ENCODE measurements at places on chromosomes 12 and 14.

GRCh38 chr12:11228296-11228879, 41.1 kb downstream of the PRB3 start:
- no peak for DNase-seq

DNA sequence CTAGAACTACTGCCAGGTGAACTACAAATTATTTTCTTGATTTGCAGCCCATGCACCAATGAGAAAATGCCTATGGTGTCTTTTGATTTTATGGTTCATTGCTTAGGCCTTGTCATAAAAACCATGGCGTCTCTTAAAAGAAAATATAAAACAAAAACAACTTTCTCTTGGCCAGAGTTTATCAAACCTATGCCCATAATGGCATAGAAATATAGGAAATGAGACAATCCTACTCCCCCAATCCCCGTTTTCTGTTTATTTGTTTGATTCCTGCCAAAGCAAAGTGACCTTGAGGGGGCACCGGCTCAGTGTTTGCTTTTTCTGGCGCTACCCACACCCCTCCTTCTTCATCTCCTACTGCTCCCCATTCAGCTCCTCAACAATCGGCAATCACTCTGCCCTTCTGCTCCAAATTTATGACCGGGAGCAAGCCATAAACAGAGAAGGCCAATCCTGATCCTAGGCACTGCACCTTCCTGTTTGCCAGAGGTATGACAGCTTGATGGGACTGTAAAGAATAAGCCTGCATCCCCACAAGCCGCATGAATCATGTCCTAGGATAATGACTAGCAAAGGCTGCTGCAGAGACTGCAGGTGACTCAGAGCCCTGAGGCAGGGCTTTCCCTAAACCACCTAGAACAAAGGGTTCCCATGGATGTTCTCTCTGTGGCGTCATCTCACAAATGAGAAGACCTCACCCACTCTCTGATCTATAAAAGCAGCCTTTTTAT, 874.9 kb downstream of the NRXN3 start:
- DNase-seq: no peak

GRCh38 chr12:90990611-90991010, 14.2 kb downstream of the EPYC start:
- DNase-seq: no peak

- DNase-seq: no peak
These were observed 45.8 kb upstream of the TBX3 start for GRCh38 chr12:114729731-114730130.

DNA sequence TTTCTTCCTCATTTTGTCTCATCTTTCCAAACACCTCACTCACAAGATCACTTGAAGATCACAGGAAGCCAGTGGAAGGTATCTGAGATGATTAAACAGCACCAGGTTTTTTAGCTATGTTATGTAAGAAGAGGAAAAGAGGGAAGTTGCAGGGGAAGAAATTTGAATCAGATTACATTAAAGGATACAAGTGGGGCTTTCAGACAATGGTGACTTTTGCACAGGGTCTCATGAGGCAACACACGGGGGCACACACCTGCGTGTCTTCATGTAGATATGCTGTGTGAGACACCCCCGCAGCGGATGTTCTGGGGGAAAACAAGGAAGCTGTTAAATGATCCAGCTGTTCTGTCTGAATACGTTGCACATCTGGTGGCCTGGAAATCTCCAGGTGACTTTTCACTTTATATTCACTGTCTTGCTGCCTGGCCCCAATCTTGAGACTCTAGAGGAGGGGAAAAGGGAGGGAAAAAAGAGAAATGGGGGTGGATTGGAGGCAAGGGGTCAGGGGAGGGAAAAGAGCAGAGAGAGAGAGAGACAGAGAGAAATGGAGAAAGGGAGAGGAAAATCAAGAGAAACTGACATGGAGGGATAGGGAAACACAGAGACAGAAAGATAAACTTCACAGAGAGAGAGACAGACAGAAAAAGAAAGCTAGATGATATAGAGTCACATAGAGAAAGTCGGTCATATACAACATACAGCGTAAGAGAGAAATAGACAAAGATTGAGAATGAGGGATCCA, 36.3 kb upstream of the PPP1CC start:
- no peak for DNase-seq

GRCh38 chr14:36901861-36902260, 240.2 kb downstream of the PAX9 start:
- DNase-seq: no peak

DNA sequence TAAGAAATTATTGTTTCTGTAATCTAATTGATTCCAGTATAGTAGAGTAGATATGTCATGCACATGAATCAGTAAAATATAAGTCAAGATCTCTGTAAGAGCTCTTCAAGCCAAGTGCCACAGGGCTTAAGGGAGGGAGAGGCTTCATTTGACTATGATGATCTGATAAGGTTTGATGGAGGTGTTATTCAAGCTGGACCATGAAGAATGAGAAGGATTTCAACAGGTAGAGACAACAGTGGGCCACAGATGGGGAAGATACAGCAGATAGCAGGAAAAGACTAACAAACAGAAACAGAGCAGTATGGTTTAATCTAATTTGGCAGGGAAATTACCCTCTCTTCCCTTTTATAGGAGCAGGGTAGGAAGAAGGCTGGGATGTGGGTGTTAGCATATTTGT, 40.6 kb upstream of the FKBP4 start:
- no peak for DNase-seq

DNA sequence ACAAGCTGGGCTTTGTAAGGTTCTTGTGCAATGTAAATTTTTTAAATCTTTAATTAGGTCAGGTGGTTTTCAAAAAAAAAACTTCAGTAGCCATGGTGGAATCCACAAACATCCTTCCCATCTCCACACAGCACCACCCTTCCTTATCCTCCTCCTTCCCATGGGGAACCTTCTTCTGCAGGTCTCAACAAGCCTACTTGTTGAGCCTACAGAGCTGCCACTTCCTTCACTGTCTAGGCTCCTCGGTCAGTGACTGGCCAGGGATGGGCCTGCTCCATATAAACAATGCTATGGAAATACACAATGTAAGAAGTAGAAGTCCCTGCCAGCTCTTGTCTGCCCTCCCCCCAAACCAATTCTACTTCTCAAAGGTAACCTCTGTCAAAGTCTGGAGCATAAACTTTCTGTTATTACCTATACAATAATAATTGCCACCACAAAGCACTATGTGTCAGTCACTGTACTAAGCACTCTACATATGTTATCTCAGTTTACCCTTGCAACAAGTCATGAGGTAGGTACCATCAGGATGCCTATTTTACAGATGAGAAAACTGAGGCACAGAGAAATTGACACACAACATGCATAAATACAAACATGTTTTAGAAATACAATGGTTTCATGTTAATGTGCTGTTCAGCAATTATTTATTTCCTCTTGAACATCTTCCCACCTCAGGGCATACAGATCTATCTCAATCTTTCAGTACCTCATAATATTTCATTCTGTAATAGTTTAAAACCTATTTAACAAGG, 17.4 kb downstream of the LIMA1 start:
- no peak for DNase-seq

GRCh38 chr12:104959335-104959841, 1.3 kb upstream of the SLC41A2 start:
- no peak for DNase-seq

GRCh38 chr12:1914114-1914911, 4.1 kb downstream of the CACNA2D4 start:
- DNase-seq: no peak

DNA sequence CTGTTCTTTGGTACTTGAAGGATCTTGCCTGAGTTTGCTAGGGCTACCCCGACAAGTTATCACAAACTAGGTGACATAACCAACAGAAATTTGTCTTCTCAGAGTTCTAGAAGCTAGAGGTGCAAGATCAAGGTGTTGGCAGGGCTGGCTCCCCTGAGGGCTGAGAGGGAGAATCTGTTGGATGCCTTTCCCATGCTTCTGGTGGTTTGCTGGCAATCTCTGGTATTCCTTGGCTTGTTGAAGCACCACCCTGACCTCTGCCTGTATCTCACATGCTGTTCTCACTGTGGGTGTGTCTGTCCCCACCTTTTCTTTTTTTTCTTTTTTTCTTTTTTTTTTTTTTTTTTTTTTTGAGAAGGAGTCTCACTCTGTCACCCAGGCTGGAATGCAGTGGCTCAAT, 81.2 kb downstream of the VCPKMT start:
- DNase-seq: no peak

GRCh38 chr12:82872088-82872487, 185.4 kb downstream of the TMTC2 start:
- no peak for DNase-seq

DNA sequence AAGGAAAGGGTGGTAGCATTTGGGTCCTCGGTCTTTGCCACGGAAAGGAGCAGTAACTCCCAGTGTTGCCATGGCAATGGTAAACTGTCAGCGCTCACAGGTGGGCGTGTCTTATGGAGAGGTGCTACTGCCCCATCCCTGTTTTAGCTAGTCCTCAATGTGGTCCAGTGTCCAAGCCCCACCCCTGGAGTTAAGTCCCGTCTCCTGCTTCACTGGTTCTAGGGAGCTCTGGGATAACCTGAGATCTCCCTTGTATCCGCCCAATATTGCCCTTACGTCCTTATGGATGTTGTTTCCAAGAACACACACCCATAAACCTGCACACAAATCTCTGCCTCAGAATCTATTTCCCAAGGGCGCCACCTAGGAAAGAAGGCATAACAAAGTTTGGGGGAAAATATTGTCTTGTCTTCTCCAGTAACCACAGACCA, 64.2 kb downstream of the SPRING1 start:
- no peak for DNase-seq

- no peak for DNase-seq
These were observed 25.7 kb upstream of the CDK17 start for GRCh38 chr12:96425951-96426350.

GRCh38 chr12:42426746-42427145, 100.8 kb downstream of the PPHLN1 start:
- no peak for DNase-seq

DNA sequence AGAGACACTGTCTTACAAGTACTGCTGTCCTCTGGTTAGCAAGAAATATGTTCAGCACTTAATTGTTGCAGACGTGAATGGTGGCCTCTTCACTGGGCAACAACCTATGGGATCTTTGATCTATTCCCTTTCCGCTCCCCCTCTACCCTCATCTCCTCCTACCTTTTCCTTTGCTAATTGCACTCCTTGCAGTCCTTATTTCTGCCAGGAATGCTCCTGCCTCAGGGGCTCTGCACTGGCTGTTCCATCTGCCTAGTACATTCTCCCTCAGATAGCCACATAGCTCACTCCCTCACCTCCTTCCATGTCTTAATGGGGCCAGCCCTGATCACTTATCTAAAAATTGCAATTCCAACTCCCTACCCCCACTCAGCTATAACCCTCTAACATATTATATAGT, 4.5 kb upstream of the NFYB start:
- no peak for DNase-seq

DNA sequence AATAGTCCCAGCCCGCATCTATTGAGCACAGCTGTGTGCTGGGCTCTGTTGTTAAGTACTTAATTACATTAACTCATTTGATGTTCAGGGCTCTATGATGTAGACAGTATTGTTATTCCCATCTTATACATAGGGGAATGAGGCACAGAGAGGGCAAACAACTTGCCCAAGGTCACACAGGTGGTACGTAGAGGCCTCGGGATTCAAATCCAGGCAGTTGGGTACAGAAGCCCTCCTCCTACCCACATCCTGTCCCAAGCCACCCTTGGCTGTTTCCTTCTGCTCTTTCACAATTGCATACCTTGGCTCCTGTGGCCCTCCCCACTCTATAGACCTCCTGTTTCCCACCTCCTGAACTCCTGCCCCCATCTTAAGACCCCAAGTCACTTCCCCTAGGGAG, 10.0 kb upstream of the GPR68 start:
- no peak for DNase-seq

- DNase-seq: no peak
These were observed 24.7 kb upstream of the ATP5MC2 start for GRCh38 chr12:53700567-53700966.

All from stimulated activated CD4-positive, alpha-beta T cell treated with anti-CD3 and anti-CD28 coated beads, Interleukin-1b, Interleukin-23, amount 100 ng/mL, for 1 hour (primary cell).